ENCODE measurements at places on chromosomes 12 and 14.

GRCh38 chr14:63486738-63487137 lies 56.4 kb downstream of the PPP2R5E start:
- no peak for DNase-seq

DNA sequence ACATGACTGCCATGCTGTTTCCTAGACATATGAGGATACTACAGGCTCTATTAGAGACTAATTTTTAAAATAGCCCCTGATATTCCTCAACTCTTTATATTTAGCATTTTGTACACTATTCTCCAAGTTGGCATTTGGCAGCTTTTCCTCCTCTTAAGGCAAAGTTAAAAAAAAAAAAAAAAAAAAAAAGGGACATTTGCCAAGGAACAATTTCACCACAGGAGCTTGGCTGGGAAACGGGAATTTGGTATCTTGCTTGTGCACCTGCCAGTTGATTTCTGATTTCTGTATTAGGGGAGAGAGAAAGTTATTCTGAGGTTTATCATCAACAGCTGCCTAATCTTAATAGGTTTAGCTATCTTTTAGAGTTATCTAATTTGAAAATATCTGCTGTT lies 87.2 kb downstream of the CAND1 start:
- no peak for DNase-seq

DNA sequence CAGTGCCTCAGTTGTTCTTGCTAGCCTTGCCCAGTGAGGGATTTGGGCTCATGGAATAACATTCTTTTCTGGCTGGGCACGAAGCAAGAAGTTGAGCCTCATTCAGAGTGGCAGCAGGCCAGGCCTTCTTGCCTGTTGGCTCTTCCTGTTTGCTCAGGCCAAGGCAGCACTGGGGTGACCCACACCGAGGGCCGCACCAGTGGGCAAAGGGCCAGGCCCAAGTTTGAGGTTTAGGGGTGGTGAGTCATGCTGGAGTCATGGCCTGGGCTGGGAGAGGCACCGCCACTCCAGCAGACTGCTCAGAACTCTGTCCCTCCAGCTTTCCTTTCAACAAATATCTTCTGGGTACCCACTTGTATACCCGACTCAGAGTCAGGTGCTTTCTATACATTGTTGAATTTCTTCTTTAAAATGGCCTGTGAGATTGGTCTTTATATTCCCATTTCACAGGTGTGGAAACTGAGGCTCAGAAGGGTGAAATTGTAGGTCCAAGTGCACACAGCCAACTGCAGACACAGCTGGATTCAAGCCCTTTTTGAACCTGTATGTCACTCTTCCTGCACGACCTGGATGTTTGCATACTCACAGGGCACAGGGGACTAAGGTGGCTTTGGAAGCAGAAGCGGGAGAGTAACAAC lies 279.4 kb downstream of the FOXN3 start:
- DNase-seq: no peak

- no peak for DNase-seq
These were observed 168.2 kb downstream of the EPS8 start for GRCh38 chr12:15620741-15621539.

GRCh38 chr12:9792185-9792900 lies 31.6 kb upstream of the CD69 start:
- no peak for DNase-seq

- no peak for DNase-seq
These were observed 1193.7 kb downstream of the GALC start for GRCh38 chr14:86799244-86799647.

DNA sequence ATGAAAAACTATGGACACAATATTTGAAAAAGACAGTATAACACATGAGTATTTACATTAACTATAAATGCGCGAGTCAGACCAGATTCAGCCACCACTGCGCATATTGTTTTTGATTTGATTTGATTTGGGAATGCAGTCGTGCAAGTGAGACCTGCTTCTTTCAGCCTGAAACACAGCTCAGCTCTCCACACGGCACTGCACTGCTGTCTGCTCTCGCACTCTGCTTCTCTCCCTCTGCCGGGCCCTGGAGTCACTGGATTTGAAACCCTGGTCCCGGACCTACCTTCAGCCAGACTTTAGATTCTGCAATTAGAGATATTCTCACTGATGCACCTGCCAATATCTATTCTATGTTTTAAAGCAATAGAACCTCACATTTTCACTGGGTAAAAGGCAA lies 143.9 kb upstream of the TMEM132C start:
- DNase-seq: no peak

- DNase-seq: no peak
These were observed 64.2 kb upstream of the TMCC3 start for GRCh38 chr12:94714378-94715114.

- no peak for DNase-seq
These were observed 23.5 kb downstream of the NOC4L start for GRCh38 chr12:132167611-132168310.

- no peak for DNase-seq
These were observed 15.0 kb upstream of the PIP4K2C start for GRCh38 chr12:57575771-57576612.

DNA sequence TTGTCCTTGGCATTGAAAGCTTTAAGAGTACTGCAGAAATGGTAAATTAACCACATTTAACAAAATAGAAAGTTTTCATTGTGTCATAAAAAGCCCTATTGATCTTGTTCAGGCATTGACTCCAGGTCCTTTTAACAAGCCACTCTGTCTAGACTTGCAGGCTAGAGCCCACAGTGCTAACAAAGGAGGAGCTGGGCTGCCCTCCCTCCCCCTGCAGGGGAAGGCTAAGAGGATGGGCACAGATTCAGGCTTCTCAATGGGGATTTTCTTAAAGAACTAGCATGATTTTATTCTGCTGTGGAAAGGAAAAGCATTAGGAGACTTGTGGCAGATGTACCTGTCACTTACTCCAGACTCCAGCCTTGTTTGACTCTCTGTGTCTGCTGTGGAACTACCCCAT lies 463.6 kb downstream of the NRXN3 start:
- no peak for DNase-seq

DNA sequence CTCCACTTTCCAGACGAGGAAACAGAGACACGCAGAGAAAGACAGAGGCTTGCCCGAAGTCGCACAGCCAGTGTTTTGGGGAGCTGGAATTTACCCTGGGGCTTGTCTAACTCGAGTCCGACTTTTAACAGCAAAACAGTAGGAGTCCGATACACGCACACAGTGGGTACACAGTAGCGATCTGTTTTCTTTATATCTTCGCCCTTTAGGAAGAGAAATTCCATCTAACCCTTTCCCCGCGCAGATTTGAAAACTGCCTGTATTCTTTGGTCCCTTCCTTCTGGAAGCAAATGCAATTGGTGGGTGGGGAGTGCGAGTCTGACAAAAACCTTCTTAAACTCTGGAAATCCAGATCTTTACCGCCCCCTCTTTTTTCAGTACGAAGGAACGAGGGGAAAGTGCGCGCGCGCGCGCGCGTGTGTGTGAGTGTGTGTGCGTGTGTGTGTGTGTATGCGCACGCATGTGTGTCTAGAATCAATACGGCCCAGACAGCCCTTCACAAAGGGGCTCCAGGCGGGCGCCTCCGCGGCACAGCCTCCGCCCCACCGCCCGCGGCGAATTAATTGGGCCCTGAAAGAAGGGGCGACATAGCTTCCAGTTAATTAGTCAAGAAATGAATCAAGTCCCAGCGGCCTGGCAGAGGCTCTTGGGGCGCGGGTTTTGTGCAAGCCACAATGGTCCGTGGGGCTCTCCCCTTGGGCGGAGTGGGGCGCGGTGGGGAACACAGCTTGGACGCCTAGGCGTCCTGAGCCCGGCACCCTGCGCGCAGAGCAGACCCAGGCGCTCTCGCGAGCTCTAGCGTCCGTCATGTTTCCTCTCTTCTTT lies 14.0 kb upstream of the TBX3 start:
- DNase-seq: no peak

DNA sequence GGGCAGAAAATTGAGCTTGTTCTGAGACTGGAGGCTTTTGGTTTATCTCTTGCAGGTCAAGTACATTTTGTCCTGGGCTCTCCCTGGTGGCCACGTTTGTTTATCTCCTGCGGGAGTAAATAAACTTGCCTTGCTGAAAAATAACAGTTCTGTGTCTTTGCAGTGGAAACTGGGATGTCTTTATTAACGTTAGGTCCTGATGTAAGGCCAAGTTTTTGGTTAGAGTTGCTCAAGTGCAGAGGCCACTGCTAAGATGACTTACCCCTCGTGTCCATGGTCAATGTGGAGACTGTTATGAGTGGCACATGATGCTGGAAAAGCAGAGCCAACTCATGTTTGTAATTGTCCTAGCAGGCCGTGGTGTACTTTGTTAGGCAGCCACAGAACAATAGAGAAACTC lies 3.8 kb downstream of the PTPN11 start:
- DNase-seq: no peak

- no peak for DNase-seq
These were observed 46.7 kb downstream of the KICS2 start for GRCh38 chr12:64175254-64175945.

DNA sequence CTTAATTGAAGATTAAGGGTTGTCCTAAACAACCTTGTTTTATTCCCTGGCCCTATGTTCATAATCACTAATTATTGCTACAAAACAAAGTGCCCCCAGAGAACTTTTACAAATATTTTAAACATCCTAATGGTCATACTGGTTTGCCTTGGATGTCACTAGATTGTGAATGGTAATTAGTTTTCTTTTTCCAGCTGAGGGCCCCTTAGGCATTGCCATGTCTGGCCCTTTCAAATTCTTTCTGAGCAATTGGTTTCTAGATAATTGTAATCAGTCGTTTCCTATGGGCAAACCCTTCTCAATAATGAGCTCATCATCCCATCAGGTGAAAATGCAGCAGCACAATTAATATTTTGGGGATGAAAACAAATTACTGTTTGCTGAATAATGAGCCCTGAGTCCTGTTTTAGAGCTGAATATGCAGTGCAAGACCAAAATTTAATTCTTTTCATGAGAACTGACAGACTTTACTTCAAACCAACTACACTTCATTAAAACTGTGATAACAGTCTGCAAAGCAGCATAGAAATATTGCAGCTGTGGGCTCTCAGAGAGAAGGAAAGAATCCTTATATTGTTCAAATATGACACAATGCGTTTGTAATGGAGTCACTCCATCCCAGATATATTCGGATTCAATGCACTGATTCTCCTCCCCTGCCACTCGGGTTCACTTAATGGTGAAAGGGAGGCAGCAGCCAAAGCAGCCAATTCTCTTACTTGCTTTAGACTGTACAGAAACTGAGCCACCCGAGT lies 67.7 kb upstream of the ARHGAP5 start:
- no peak for DNase-seq

DNA sequence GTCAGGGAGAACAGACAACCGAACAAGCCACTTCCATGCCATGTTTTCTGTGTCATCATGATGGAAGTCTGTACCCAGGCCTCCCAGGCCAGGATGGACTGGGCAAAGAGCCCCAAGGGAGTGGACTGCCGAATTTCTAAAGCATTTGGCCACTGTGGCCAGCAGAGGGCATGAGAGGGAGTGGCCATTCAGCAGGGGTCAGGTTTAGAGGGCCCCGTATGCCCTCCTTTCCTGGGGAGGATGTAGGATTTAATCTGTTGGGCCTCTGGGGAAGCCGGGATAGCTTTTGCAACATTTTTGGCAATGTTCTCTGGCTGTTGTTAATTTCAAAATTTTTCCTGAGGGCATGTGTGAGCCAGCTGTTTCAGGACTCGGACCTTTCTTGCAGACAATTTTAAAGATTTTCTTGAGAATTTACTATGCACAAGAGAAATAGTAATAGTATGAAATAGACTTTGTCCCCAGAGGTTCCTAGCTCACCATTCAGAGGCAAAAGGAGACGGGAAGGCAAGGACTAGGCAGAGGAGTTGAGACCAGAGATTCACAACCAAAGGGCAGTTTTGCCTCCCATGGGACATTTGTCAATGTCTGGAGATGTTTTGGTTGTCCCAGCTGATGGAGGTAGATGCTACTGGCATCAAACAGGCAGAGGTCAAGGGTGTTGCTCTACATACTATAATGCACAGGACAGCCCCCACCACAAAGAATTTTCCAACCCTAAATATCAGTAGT lies 18.0 kb downstream of the ACACB start:
- no peak for DNase-seq

- DNase-seq: no peak
These were observed 9.1 kb downstream of the TMED10 start for GRCh38 chr14:75167325-75167724.

DNA sequence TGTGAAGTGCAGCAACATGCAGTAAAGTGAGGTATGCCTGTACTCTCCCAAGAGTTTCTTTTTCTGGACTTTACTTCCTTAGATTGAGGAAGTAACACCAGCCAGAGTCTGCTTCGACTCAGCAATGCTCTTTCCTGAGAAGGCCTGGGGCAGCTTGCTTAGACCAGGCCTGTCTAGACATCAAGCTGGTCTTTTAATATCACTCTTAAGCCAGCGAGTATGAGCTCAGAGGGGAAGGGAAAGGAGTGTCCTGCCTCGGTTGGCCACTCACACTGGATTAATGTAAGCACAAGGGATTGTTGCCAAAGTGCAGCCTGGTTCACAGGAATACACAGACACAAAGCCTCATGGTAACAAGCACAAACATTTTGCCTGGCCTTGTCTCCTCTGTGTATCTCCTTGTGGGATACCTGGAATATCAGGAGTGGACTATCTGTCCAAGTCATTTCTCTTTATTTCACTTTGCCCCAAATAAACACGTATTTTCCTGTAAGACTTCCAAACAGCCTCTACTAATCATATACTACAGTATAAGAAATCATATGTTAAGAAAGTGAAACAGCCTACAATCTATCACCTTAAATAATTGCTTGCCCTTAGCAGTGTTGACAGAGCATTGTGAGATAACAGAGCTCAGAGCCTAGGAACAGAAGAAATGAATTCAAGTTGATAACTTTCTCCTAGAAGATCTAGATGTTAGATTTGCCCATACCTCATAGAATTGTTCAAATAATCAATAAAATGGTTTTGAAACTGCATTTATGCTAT lies 121.2 kb upstream of the DAAM1 start:
- DNase-seq: no peak

Data from omental fat pad (tissue), 4 donors.